Mammary epithelial cell (primary cell): ENCODE measurements at places on chromosomes 3 and 15. TPM values are rescaled to one million over a fixed set of nuclear protein-coding genes. Genes with fewer than 3 reads are reported as not detected.

GRCh38 chr3:196192036-196192523, 19.1 kb downstream of the ZDHHC19 start:
- DNase-seq = no peak

DNA sequence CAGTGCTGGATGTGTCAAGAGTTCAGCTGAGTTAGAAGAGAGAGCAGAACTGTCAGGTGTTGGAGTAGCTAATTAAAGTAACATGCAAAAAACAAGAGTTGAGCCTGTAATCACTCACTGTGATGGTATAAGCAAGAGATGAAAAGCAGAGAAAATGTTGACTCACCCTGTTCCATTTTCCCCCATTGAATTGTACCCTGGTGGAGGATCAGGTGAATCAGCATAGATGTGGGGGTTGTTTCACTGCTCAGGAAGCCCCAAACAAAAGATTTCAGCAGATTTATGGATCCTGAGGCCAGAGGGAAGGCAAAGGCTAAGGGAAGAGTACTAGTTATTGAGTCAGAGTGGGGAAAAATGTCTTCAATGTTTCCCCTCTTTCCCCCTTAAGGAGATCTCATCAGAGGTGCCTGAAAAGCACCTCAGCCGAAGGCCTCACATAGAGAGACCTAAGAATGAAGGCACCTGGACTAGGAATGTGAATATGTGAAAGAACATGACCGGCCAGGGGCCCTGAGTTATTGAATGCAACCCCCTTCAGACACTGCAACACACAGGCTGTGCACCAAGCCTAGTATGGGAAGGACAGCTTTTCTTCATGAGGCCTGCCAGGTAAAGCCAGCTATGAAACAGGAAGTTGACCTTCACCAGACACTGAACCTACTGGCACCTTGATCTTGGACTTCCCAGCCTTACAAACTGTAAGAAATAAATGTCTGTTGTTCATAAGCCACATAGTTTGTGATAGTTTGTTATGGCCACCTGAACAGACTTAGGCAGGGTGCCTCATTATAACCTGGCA, 90.1 kb downstream of the TMCO5A start:
- DNase-seq = no peak

GRCh38 chr15:83170474-83171165, 37.0 kb downstream of the HDGFL3 start:
- peak; percentile 34 for DNase-seq

DNA sequence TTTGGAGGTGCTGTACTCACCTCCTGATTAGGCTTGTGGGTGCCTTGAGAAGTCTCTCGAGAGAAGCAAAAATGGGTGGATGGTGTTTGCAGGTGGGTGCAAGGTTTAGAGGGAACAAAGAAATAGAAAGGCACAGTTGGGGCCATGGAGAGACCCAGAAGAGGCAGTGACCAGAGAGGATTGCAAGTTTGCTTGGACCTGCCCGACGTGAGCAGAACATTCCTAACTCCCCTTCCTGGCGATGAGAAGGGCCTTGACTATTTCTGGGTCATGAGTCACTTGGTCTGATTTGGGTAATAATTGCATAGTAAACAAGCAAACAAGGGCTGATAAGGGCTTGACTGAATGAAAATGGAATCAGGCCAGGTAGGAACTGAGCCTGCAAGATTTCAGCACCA, 7.0 kb upstream of the CTSH start:
- peak; percentile 70 for DNase-seq

GRCh38 chr3:126212620-126213378, 32.4 kb upstream of the ALDH1L1 start:
- DNase-seq = no peak

DNA sequence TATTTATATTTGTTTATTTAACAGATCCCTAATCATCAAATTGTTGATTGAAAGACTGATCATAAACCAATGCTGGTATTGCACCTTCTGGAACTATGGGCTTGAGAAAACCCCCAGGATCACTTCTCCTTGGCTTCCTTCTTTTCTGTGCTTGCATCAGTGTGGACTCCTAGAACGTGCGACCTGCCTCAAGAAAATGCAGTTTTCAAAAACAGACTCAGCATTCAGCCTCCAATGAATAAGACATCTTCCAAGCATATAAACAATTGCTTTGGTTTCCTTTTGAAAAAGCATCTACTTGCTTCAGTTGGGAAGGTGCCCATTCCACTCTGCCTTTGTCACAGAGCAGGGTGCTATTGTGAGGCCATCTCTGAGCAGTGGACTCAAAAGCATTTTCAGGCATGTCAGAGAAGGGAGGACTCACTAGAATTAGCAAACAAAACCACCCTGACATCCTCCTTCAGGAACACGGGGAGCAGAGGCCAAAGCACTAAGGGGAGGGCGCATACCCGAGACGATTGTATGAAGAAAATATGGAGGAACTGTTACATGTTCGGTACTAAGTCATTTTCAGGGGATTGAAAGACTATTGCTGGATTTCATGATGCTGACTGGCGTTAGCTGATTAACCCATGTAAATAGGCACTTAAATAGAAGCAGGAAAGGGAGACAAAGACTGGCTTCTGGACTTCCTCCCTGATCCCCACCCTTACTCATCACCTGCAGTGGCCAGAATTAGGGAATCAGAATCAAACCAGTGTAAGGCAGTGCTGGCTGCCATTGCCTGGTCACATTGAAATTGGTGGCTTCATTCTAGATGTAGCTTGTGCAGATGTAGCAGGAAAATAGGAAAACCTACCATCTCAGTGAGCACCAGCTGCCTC, 14.7 kb downstream of the THBS1 start:
- peak; percentile 41 for DNase-seq

- DNase-seq = no peak
Measured at GRCh38 chr3:171044384-171044783, 17.9 kb upstream of the SLC2A2 start.

GRCh38 chr3:12060139-12060845, 56.1 kb downstream of the SYN2 start:
- no peak for DNase-seq

GRCh38 chr15:52715411-52715810, 36.2 kb upstream of the ATOSA start:
- DNase-seq = no peak

GRCh38 chr3:67567893-67568292, 86.5 kb downstream of the SUCLG2 start:
- DNase-seq = no peak

DNA sequence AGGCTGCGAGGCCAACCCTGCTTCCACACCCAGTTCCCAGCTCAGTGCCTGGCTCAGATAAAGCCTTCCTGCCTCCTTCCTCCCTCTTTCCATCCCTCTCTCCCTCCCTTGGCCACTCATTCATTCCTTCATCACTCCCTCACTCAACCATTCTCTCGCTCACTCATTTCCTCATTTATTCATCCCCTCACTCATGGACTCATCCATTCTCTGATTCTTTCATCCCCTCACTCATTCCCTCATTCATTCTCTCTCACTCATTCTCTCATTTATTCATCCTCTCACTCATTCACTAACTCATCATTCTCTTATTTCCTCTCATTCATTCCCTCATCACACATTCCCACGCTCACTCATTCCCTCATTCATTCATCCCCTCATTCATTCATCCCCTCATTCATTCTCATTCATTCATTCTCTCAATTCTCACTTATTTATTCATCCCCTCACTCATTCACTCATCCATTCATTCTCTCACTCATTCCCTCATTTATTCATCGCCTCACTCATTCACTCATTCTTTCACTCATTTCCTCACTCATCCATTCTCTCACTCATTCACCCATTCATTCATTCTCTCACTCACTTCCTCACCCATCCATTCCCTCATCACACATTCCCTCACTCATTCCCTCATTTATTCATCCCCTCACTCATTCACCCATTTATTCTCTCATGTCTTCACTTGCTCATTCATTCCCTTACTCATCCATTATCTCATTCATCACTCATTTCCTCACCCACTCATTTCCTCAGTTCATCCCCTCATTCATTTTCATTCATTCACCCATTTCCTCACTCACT, 13.2 kb downstream of the ABTB1 start:
- DNase-seq = no peak

- DNase-seq = peak; percentile 82
Measured at GRCh38 chr3:127304121-127304744, 16.4 kb upstream of the PRR20G start.

DNA sequence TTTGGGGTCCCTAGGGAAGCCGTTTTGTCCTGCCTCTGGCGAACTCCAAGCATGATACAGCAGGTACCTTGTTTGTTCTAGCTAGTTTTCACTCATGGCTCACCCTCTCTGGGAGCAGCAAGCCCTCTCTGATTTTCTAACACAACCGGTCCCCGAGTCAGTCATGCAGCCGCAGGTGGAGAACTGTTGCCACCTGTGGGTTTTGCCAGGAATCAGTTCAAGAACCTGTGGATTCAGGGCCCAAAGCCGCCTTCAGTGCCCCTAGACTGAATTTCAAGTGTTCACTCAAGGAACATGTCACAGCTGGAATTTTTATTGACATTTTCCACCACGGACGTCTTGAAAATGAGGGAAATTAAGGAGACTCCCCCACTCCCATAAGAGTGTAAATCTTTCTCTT, 13.3 kb upstream of the LRRK1 start:
- DNase-seq = no peak

GRCh38 chr3:117793622-117794265, 1084.2 kb downstream of the TUSC7 start:
- no peak for DNase-seq

The GOLGA8G gene
- polyA plus RNA-seq = not detected

The GP9 gene
- polyA plus RNA-seq = not detected

The C3orf70 gene
- 0.01 TPM for polyA plus RNA-seq

The FANCD2OS gene
- not detected for polyA plus RNA-seq

The PRTG gene
- polyA plus RNA-seq = 0.01 TPM

The TNIK gene
- polyA plus RNA-seq = 3.5 TPM

The GRK7 gene
- not detected for polyA plus RNA-seq

The SEMA6D gene
- 0.17 TPM for polyA plus RNA-seq

The CCDC80 gene
- polyA plus RNA-seq = 2.0 TPM

The SIDT1 gene
- polyA plus RNA-seq = 0.08 TPM

The OXSM gene
- 16.3 TPM for polyA plus RNA-seq

The EIF4A2 gene
- 161 TPM for polyA plus RNA-seq

The SI gene
- polyA plus RNA-seq = not detected
